Occipital lobe (tissue), 3 donors: ENCODE measurements at places on chromosomes 11 and 22.

DNA sequence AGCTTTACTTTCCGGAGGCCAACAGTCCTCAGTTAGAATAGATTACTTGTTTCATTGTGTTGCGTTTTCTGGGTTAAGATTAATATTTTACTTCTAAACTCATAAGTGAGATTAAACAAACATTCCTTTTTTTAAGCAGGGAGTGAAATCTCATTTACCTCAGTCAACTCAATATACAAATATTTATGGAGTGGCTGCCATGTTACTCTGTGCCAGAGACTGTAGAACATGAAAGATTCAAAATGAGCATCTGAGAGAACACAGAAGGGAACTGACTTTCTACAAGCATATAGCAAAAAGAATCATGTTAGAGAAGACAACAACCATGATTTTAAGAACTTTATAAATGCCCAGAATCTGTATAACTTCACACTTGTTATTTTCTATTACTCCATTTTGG is 3.4 kb upstream of the LRRC55 start:
- no peak for DNase-seq

DNA sequence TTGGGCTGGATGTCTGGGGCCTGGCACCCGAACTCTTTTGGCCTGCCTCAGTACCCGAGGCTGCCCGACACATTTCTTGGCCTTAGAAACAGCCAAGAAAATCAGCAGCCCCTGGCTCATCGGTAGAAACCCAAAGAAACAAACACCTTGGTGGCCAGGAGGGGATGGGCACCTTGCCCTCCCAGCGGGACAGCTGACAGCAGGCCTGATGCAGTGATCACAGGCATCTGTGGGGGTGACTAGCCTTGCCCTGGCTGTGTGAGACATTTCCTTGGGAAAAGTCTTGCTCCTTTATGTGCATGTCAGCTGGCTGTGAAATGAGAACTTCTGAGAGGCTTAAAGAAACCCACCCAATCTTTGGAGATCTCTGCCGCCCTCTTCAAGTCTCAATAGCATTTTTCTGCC is 60.9 kb downstream of the SMIM38 start:
- DNase-seq, result no peak

DNA sequence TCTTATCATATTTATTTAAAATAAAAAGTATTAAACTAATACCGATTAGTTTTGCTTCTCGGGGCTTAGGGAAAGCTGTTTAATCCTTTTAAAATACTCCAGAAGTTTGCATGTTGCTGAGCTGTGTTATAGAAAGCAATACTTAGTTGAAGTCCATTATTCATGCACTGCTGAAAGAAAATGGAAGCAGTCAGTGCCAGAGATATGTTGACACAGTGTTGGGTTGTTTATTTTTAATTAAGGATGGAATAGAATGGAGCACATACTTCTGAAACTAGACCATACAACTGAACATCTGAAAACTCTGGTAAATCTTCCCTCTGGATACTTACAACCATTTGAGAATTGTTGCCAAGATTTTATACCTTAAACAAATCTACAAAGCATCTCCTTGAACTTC is 282.7 kb upstream of the CCDC179 start:
- DNase-seq, result no peak

- DNase-seq, result no peak
Measured at GRCh38 chr11:90465553-90465952, 242.7 kb upstream of the CHORDC1 start.
